ENCODE measurements at places on chromosomes 4 and X.

GRCh38 chr4:46830971-46831454, 78.0 kb downstream of the COX7B2 start:
- DNase-seq: no peak

- DNase-seq: no peak
These were observed 79.0 kb upstream of the EDA2R start for GRCh38 chrX:66717926-66718325.

DNA sequence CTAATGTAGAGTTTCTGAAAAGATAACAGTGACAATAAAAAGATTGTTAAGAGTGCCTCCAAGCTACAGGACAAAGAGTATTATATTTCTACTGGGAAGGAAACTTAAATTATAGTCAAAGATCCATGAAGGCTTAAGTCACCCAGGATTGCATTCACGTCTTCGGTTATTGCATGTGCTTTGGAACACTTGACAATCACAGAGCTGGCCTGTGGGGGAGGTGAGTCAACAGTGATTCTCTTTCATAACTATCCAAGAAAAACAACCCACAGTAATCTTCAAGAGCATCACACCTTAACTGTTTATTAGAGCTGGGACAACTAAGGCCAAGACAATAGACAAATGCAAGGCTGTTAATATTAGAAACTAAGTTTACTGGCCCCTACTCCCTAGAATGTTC, 40.3 kb downstream of the PDGFC start:
- peak; percentile 67 for DNase-seq

DNA sequence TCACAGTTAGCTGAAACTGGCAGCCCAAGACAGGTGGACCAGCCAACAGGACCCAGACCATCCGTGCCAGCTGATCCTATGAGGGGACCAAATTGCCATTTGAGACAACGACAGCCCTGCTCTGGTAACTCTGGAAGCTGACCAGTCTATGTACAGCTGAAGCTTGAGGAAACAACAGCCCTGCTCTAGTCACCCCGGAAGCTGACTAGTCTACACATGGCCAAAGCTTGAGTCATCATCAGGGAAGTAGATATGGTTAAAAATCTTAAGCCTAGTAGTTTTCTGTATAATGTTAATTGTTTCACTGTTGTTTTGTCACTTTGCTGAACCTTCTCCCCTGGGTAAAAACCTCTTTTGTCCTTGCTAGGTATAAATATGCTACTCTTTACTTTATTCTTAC, 905.4 kb upstream of the NDST4 start:
- DNase-seq: peak; percentile 11

- no peak for DNase-seq
These were observed 137.2 kb downstream of the DIPK2B start for GRCh38 chrX:45063319-45064095.

GRCh38 chr4:182968917-182969650, 51.9 kb upstream of the DCTD start:
- peak; percentile 40 for DNase-seq

GRCh38 chrX:1535241-1536041, 1.5 kb downstream of the P2RY8 start:
- DNase-seq: peak; percentile 29

DNA sequence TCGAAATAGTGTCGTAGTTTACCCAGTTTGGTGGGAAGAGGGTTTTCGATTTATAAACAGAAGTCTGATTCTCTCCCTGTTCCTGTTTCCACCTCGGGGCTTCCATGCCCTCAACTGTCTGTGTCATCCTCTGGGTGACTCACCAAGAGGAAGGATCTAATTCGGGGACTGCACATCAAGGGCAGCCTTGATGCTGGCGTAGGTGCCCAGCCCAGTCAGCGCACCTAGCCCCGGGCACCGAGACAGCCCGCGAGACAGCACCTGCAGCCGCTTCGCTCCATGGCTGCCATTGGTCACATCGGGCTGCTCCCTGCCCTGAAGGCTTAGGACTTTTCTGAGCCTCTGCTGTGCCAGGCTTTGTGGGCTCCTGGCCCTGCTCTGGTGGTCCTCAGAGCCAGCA, 7.7 kb downstream of the ABCD1 start:
- no peak for DNase-seq

Data from DMS53 (cell line).